ENCODE measurements at places on chromosomes 1 and 21.

- no peak for DNase-seq
These were observed 198.9 kb upstream of the RNPC3 start for GRCh38 chr1:103326595-103326994.

DNA sequence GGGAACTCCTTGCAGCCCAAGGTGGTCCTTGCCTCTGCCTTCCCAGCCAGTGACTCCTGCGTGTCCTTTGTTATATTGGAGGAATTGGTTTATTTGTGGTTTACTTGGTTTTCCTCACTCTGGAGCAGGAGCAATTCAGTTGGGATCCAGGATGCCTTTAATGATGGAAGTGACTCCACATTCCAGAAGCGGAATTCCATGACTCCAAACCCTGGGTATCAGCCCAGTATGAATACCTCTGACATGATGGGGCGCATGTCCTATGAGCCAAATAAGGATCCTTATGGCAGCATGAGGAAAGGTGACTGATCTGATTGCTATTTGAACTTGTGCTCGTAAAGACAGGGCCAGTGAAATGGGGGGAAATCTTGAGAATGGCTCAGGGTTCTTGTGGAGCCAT is 15.1 kb upstream of the PIGV start:
- DNase-seq: no peak

DNA sequence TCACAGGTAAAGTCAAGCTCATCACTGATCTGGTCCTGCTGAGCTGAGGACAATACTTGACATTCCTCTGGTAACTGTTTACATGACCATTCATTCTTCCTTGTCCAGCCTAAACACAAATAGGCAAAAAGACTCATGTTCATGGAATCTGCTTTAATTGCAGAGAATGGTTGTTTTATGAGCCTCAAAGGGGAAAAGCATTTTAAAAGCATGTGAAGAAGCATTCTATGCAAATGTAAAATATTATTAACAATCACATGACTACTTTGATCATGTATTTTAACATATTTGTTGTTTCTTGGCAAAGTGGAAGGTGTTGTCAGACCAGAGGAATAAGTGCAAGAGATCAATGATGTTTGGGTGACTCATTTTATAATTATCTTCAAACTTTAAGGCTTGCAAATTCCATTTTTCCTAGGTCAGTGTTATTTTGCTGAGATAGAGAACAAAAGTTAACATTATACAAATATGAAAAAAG is 133.7 kb downstream of the RUNX1 start:
- DNase-seq: no peak

DNA sequence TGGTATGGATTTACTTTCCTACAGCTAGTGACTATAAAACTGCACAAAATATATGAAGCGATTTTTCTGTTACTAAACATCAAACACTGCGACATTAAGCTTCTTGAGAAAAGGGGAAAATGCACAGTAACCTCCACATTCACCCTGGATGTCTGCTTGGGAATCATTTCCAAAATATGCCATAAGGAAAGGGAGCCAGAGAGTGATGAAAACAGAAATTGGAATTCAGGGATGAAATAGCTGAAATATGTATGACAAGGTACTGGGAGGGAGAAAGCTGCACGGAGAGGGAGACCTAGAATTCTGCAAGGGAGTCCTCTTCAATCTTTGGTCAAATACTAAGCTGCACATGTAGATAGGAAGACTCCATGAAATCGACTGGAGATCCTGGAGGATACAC is 31.6 kb upstream of the RAB3GAP2 start:
- DNase-seq: no peak

- no peak for DNase-seq
These were observed 45.5 kb upstream of the ETS2 start for GRCh38 chr21:38760017-38760761.

DNA sequence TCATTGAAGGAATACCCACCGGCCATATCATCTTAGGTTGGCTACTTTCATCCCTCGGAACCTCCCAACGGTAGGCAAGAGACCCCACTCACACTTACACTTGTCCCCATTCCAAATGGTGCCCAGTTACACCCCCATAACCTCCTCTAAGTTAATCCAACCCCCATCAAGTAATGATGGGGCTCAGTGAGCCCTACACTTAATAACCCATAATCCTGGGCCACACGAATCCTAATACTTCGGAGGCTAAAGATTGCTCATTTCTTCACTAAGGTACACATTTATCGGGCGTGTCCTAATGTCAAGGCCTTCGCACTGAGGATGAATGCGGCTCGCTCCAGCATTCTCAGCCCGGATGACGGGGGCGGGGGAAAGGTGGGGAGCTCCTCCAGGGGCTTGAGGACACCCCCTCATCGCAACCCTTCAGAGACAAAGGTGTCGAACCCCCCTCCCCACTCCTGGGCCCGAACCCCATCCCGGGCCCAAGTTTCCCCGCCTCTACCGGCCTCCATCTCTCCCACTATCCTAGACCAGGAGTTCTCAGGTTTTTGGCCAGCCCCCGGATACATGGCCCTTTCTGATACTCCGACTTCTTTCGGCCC is 435 bp downstream of the ILF2 start:
- DNase-seq: no peak

GRCh38 chr1:23896491-23896890 is 16.7 kb downstream of the CNR2 start:
- DNase-seq: no peak

DNA sequence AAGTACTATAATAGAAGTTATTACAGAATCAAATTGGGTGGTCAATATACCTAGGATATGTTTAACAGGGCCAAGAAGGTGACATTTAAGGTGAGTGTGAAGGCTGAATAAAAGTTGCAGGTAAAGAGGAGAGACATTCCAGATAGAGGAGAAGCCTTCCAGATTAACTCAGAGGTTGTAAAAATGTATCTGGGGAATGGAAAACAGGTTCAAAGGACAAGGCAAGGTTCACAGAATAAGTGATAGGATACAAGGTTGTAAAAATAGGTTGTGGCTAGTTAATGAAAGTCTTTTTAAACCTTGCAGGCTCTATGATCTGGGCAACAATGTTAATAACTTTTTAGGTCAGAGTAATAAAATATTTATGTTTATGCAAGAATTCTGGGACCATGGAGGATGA is 40.2 kb downstream of the FUBP1 start:
- no peak for DNase-seq

- DNase-seq: no peak
These were observed 1.4 kb downstream of the TRIM17 start for GRCh38 chr1:228415221-228415620.

GRCh38 chr1:213690341-213690917 is 297.3 kb upstream of the PROX1 start:
- DNase-seq: no peak

GRCh38 chr1:39808784-39809517 is 20.3 kb upstream of the BMP8B start:
- DNase-seq: no peak

GRCh38 chr1:190906206-190906725 is 428.6 kb upstream of the BRINP3 start:
- DNase-seq: no peak

DNA sequence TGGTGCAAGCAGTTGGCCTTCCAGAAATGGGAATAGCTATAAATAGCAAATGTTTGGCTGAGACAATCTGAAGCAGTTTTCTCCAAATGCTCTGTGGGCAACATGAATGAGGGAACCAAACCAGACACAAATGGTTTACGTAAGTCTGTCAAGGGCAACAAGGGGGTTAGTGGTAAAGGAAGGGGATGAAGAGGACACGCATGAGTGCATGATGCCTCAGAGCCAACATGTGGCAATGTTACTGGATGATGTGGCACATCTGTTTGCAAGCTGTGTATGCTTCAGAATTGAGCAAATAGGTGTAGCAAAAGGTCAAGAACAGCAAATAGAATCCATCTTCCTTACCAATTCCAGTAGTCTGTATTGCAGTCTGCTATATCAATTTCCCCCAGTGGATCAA is 76.3 kb upstream of the LMO4 start:
- no peak for DNase-seq

GRCh38 chr1:32891241-32891570 is 4.9 kb downstream of the HPCA start:
- no peak for DNase-seq

DNA sequence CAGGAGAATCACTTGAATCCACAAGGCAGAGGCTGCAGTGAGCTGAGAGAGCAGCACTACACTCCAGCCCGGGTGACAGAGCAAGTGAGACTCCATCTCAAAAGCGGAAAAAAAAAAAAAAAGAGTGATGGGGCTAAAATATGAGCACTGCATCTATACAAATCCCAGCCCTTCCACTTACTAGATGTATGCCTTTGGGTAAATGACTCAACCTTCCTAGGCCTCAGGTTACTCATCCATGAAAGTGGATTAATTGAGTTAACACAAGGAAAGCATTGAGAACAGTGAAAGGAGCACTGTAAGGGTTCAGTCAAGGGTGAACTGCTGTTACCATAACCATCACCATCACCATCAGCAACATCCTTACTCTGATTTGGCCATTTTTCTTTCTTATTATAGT is 226.4 kb upstream of the C8B start:
- peak; percentile 70 for DNase-seq

GRCh38 chr1:88186911-88187310 is 497.2 kb upstream of the PKN2 start:
- no peak for DNase-seq

DNA sequence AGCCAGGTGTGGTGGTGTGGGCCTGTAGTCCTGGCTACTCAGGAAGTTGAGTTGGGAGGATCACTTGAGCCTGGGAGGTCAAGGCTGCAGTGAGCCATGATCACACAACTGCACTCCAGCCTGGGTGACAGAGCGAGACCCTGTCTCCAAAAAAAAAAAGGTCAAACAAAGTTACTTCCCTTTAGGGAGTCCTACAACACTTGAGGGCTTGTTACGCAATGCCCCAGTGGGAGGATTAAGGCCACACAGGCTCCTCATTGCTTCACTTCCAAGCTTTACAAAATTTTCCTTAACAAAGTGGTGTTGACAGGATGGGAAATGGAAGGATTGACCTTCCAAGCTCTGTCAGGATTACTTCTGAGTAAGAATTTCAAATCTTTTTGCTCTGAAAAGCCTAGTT is 6.2 kb upstream of the EXTL1 start:
- DNase-seq: no peak

- no peak for DNase-seq
These were observed 617.5 kb downstream of the KIF26B start for GRCh38 chr1:245772325-245772724.

DNA sequence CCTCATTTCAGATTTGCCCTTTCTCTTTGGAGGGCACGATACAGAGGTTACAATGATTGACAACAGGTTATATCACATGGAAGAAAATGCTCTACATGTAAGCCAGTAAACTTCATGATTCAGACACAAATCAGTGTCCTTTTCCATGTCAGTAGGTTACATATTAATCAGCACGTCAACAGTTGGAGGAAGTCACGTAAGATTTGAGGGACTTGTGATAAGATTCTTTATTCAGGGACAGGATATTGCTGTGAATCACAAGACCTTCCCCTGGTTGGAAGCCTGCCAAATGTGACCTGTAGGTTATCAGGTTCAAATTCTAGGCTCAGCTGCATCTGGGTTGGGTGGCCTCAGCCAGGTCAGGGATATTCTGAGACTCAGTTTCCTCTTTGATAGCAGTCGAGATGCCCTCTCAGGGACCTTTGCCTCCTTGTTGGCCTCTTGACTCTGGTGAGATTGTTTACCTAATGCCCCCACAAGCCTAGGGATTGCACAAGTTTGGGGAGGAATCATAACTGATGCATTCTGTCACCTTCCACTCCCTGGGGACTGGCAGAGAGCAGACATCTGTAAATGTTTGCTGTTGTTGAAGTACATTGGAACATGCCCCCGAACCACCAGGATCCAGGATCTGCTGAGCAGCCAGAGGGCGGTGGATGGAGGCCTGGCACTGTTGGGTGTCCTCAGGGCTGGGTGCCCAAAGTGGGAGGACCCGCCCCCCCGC is 31.9 kb downstream of the SERINC2 start:
- DNase-seq: no peak

DNA sequence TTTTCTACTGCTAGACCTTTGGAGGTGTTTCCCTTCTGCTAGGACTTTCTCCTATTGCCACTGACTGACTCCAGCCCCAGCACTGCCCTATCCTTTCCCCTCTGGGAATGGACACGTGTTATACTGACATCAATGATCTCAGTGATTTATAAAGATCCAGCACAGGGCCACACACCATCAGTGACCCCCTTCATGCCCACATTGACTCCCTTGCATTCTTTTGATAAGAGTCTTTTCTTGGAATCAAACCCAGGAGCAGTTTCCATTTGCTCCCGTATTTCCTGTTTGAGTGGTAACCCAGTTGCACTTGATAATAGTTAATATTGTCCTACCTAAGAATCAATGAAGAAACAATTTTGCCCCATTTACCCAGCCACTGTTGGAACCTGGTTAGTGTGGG is 501.0 kb upstream of the USP24 start:
- no peak for DNase-seq

DNA sequence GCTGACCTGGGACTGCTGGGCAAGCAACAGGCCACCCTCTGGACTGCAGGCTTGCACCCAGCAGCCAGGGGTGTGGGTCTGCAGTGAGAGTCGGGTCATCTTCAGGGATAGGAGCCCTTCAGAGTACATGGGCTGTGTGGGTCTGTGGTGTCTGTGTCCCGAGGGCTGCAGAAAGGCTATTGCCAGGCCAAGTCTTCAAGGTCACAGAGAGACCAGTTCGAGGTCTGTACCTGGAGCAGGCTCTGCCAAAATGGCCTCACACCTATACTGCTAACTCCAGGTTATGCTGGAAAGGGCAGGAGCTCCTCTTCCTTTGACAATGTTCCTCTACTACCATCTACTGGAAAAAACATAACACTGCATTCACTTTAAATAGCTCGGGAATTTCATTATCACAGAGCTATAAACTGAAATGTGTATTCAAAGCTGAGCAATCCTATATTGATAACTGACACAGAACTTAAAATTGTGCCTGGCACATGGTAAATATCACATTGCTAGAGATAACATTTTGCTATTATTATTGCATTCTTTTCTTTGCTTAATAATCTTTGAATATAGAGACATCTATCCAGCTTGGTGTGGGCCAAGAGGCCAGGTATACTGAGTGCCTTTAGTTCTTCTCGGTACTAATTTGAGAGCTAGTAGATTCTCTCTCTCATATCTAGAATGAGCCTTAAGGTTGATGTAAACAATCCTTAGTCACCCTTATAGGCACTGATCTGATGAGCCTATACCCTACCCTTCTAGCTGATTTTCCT is 6.9 kb upstream of the DNAH14 start:
- peak; percentile 49 for DNase-seq

GRCh38 chr1:247679639-247680038 is at the start of gene OR13G1:
Gene OR13G1, minus strand, starts transcription at chr1:247679739. Its CDS starts 6,698 bp downstream, at chr1:247673041.
- DNase-seq: no peak

DNA sequence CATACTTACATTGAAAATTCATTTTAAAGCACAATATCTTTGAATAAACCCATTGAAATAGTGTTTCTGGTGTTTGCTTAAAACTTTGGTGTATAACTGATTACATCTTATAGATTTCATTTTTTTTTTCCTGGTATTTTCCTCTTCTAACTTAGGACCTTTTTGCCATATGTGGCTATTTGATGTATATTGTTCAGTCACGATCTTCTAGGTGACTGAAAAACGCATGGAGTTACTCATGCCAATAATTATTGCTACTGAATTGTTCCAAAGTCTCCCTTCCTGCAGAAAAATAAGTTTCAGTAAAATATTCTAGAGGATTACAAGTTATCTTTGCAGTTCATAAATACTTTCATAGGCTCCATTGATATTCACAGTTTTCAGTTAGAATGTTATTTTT is 22.9 kb upstream of the C1orf105 start:
- DNase-seq: no peak

Data from brain (organoid and tissue), 16 donors.